Stimulated activated CD4-positive, alpha-beta T cell treated with anti-CD3 and anti-CD28 coated beads, Interleukin-1b, Interleukin-23, amount 100 ng/mL, for 1 hour (primary cell): ENCODE measurements at places on chromosomes 3 and 15.

GRCh38 chr3:121822973-121823372 lies 11.9 kb downstream of the IQCB1 start:
- DNase-seq, result no peak

DNA sequence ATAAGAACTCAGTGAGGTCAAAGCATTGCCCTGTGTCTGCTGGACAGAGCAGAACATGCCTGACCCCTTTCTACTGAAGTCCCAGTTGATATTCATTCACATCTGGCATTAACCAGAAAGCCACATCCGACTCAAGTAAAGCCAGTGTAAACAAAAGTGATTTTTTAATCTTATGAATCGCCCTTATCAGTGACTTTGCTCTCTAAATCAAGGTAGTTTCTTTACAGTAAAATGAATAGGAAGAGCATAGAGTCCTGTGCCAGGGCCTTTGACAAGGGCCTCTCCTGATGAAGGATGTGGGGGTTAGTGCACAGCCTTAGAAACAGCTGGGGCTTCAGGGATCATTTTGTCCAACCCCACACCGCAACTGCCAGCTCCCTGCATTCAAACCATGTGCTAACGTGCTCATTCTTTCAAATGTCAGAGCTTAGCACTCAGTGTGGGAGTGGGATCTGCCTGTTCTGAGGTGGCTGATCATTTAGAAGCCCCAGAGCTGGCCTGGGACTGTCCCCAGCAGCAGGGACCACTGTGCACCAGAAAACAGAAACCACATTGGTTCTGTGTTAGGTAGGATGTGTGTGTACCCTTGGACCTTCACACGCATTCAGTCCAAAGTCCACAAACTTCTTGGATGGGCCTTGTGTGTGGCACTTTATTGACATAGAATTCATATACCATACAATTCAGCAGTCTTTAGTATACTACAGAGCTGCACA lies 55.3 kb downstream of the CCR4 start:
- no peak for DNase-seq

DNA sequence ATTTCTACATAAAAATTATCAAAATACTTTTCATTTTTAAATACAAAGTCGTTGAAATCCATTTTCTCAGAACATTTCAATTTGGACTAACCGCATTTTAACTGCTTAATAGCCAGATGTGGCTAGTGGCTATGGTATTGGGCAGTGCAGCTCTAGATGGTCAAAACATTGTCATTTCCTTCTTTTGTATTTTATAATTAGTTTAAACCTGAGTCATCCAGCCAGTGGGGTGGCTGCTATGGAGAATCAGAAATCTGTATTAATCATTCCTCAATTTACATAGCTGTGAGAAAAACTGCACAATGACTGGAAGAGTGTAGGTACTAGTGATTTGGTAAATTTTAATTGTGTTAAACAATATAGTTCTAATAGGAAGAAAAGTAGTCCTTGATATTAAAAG lies 245.3 kb downstream of the PDZRN3 start:
- no peak for DNase-seq

- no peak for DNase-seq
These were observed 871.9 kb downstream of the GBE1 start for GRCh38 chr3:80889535-80889934.
